8988T (cell line): ENCODE measurements at places on chromosomes 12 and 14.
A peak's percentile ranks its signal among the peaks of the same experiment; 100 is the strongest.

GRCh38 chr12:26341491-26341890 lies 146.1 kb downstream of the SSPN start:
- no peak for DNase-seq

DNA sequence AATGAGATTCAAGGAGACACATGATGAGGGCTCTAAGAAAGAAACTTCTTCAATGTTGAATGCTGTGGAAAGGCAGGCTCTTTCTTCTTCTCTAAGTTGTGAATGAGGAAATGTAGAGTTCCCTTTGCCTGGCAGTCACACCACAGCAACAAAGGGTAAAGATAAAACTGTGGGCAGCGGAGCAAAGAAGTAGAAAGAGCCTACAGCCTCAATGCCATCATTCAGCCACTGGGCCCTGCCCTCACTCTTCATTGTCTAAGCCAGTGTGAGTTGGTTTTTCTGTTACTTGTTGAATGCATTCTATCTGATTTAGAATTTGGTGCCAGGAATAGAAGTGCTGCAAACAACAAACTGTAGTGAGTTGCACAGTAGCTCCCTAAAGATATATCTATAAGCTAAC lies 12.2 kb downstream of the SDR9C7 start:
- no peak for DNase-seq

DNA sequence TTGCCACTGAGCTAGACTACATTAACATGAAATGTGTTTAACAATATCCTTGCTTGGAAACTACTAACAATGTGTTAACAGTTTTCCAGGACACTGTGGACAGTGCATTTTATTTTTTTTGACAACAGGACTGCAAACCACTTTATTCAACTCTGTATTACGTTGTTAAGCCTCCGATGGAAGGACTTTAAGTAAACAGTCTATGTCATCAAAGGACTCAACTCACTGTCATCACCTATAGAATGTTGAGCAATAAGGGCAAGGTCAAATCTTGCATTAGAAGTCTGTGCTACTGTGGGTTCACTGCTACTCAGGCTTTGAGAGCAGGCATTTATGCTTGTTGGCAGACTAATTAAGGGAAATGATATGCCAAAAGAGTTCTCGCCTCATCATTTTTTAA lies 483.7 kb downstream of the FLRT2 start:
- DNase-seq = no peak

- no peak for DNase-seq
Measured at GRCh38 chr12:122888232-122888752, 7.6 kb downstream of the VPS37B start.

GRCh38 chr12:89166121-89166520 lies 186.2 kb downstream of the DUSP6 start:
- DNase-seq = no peak

DNA sequence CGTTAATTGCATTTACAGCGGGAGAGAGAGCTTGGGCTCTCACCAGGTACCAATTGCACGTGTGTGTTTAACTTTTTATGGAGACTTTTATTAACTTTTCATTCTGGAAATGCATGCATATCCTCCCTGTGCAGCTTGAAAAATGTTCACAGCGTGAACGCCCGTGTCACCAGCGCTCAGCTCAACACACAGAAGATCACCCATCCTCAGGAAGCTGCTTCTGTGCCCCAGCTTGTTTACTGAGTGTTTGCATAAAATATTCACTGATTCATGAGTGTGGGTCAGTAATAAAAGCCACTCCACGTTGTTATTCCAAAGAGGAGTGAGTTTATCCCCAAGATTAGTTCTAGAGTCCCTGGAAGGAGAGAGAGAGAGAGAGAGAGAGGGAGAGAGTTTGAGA lies 75.5 kb upstream of the FZD10 start:
- DNase-seq = no peak

GRCh38 chr12:30286345-30286926 lies 409.2 kb downstream of the IPO8 start:
- DNase-seq = no peak

DNA sequence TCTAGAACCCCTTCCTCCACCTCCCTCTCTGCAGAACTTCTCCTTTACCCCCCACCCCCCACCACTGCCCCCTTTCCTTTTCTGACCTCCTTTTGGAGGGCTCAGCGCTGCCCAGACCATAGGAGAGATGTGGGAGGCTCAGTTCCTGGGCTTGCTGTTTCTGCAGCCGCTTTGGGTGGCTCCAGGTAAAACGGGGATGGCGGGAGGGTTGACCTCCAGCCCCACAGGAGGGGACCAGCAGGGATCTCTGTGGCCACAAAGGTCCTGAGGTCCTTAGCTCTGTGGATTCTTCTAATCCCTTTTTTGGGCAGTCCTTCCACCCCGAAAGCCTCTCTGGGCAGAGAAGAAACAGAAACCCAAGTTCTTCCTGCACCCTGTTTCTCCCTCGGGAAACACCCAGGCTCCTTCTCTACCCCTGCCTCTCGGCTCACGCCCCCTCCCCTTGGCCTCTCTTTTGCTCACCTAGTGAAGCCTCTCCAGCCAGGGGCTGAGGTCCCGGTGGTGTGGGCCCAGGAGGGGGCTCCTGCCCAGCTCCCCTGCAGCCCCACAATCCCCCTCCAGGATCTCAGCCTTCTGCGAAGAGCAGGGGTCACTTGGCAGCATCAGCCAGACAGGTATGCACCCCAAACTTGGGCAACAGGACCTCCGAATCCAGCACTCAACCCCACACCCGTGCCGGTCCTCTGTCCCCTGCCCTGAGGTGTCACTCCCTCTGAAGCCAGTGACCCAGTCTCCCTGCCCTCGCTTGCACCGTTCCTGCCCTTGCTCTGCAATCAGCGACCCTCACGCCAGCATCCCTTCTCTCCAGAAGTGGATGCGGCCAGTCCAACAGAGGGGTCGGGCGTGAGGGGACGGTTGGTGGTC lies 638 bp downstream of the LAG3 start:
- DNase-seq = no peak

DNA sequence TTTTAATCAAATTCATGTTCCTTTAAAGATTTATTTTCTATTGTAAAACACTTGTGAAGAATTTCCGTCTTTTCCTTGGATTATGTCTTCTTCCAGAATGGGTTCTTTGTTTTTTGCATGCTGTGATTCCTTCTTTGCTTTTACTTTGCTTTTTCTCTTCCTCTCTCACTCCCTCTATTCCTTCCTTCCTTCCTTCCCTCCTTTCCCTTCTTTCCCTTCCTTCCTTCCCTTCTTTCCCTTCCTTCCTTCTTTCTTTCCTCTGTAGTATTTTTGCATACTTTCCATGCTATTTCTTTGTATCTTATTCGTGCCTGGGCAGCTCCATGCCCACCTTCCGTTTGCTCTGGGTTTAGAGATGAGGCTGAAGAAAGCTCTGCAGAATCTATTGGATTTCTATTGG lies 21.6 kb upstream of the FGF23 start:
- DNase-seq = no peak

DNA sequence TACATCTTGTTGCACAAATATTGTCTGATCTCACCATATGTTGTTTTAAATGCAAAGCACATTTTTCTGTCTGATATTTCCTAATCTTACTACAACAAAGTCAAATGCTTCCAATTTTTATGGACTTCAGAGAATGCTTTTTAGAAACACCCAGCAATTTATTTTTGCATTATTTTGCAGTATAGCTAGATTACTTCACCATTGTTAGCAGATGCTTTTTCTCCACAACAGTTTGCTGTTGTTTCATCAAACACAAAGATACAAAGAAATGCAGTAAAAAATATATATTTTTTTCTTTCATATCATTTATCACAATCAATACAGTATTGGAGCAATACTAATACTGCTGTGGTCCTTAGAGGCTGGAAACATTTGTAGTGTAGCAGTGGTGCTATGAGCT lies 674.4 kb downstream of the TMTC2 start:
- DNase-seq = no peak

GRCh38 chr12:92574051-92574783 lies 128.6 kb upstream of the PLEKHG7 start:
- peak; percentile 22 for DNase-seq

- no peak for DNase-seq
Measured at GRCh38 chr14:68214431-68214830, 394.9 kb downstream of the RAD51B start.

DNA sequence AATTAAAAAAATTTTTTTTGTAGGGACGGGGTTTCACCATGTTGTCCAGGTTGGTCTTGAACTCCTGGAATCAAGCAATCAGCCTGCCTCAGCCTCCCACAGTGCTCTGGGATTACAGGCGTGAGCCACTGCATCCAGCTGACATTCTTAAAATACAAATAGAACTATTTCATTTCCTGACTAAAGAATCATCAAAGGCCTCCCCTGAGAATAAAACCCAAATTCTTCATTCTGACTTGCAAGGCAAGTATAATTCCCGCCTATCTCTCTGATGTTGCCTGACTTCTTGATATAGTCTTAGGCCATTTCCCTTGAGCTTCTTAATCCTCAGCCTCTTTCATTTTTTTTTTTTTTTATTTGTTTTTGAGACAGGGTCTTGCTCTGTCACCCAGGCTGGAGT lies 4.4 kb upstream of the BICD1 start:
- DNase-seq = no peak

DNA sequence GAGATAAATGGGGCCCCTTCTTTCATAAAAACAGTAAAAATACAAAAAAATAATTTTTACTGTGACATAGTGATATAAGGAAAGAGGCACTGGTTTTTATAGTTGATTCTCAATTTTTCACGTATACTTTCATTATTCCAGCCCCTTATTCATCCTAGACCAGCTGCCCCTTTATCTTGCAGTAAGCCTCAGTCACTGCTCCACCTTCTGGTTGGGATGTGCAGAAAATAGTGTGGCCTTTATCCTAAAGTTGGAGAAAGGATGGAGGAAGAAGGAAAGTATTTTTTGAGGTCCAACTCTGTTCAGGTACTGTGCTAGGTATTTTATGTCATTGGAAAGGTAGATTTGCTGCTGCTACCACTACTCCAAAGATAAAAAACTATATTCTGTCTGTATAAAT lies 172.7 kb downstream of the ANO6 start:
- DNase-seq = peak; percentile 18

DNA sequence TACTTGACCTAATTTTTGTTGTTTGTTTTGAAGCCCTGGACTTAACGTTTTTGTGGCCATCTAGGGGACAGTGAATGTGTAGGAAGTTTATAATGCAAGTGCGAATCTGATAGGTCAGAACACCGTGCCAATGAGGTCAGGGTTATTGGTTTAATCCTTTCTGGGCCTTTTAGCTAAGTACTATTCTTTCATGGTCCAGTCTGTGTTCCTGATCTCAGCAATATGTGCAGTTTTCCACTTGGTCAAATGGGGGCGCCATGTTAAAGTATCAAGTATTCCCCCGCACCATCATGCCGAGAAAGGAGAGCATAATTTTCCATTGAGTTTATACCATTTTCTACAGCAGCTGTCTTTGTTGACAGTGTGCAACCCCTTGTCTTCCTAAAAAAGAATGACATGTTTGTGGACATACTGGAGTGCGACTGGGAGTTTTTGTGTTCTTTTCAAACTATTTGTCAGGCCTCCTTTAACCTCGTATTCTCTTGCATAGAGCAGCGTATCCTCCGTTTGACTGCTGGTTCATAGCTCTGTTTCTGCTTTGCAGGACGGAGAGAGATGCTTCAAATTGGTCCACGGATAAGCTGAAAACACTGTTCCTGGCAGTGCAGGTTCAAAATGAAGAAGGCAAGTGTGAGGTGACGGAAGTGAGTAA lies 1.3 kb downstream of the AHSA1 start:
- DNase-seq = no peak

DNA sequence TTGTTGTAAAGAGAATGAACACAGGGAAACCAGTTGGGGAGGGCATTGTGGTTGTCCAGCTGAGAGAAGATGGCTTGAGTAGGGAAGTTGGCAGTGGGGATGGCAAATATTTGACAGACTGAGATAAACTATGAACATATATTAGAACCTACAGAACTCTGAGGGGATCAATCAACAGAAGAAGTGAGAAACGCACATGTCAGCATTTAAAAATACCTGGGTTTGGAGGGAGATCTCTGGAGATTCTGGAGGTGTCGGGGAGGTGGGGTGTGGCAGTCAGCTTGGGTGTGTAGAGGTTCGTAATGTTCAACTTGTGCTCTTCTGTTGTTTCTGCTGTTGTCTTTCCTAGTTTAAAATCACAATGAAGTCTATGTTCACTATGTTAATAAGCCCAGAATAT lies 517.8 kb downstream of the AACS start:
- no peak for DNase-seq

- DNase-seq = no peak
Measured at GRCh38 chr14:71652368-71652767, 279.9 kb upstream of the RGS6 start.

- DNase-seq = no peak
Measured at GRCh38 chr14:104437703-104438102, 141.9 kb upstream of the C14orf180 start.

GRCh38 chr12:12992418-12993130 lies 7.5 kb downstream of the HEBP1 start:
- no peak for DNase-seq

DNA sequence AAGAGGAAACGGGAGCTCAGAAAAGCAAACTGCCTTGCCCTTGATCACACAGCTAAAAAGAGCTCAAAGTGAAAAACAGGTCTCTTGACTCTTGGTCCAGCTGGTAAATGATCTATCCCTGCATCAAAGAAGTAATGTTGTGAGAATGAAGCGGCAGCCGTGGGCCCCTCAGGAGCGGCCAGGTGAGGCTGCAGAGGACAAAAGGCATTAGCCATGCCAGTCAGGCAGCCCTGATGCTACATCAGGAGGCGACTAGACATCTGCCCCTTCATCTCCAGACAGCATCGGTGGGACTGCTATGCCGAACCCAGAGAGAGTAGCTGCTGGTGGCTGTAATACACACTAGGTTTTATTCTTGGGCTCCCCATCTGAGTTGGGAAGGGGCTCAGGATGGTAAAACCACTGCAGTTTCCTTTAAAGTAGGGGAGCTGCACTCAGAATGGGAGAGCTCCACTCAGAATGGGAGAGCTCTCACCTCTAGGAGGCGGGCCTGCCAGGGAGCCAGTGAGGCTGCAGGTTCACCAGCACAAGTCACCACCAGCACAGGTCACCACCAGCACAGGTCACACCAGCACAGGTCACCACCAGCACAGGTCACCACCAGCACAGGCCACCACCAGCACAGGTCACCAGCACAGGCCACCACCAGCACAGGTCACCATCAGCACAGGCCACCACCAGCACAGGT lies 120.1 kb downstream of the TSPAN9 start:
- DNase-seq = no peak

DNA sequence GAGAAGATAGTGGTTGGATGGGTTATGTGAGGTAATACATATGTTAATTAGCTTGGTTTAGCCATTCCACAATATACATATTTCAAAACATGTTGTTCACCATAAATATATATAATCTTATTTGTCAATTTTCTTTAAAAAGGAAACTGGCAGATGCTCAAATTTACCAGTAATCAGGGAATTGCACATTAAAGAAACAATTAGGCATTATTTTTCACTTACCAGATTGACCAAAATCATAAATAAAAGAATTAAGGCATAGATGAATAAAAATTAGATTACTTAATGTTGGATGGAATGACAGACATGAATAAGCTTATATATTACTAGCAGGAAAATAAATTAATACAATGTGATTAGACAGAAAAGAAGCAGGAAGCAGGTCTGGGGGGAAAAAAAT lies 147.2 kb downstream of the PLEKHA5 start:
- DNase-seq = no peak

DNA sequence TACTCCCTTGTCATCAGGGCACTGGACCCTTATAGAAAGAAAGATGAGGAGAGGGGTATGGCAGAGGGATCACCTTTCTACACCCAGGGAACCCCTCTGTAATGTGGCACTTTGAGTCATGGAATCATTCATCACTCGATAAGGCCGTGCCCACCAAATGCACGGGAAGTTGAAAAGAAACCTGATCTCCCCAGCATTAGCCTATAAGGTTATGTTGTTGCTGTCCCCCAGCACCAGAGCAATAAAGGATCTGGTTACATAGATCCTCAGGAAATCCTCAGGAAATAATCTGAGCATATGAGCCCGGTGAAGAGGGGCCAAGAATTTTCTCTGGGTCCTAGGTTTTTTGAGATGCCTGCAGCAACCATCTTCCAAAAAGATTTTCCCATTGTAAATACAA lies 148.8 kb upstream of the CRY1 start:
- DNase-seq = no peak
